ENCODE measurements at places on chromosomes 4 and X.

DNA sequence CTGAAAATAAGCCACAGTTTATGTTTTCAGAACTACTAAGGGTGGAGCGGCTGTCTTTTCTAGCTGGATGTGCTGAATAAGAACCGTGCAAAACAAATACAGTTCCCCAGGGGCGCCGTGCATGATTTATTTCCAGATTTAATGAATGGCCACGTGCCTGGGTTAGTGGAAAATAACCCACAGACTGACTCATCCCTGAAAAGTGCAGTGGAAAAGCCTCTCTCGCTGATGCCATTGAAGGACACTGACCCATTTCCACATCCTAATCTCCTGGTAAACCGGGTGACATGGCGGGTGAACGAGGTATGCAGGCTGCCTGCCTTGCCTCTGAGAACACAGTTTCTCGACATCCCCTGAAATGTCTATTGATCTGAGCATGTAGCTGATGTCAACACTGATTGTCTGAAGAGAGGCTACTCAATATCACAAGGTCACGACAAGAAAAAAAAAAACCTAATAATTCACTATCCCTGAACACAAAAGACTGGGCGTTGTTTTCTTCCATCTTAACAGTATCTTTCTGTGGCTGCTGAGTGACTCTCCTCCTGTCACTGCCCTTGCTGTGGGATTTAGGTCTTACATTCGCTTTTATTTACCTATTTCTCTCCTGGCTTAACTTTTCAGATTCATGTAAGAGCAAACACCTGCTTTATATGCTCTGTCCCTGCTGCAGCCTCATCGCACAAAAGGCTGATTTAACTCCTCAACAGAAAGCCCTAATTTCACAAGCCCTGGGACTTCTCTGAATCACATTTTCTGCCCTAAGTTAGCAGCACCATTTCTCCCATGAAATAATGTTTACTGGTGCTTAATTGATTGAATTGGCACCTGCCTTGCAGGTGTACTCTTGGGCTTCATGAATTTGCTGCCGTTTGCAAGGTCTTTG is 76.9 kb upstream of the SCOC start:
- peak; percentile 45 for DNase-seq

DNA sequence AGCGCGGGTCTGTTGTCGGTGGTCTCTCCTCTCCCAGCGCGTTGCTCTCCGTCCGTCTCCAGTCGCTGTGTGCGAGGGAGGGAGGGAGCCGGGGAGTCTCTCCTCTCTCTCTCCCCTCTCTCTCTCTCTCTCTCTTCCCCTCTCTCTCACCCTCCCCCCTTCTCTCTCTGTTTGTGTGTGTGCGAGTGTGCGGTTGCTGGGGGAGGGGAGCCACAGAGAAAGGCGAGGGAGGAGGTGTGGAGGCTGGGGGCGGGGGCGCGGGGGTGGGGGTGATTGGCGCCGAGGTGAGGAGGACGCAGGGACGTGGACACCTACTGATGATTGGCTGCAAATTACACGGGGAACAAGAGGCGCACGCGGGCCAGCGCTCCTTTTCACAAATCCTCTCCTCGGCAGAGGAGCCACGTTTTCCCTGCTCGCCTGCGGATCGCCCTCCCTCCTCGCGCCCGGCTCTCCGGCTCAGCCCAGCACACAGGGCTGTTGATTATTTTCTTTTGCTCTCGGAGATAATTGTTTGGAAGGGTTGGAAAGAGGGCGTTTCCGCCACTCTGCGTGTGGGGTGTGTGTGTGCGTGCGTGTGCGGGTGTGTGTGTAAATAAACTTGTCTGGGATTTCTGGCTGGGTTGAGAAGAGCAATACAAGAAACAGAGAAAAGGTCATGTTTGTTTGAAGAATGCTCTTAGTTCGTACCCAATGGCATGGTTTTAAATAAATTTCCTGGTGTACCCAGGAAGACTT is at the start of gene CXXC4:
CXXC4 (minus strand) TSS at position 73 of the 738 bp plus-strand sequence. CDS start 3,092 bp downstream, outside the sequence.
- peak; percentile 75 for DNase-seq

- no peak for DNase-seq
Measured at GRCh38 chr4:37749398-37749988, 63.3 kb upstream of the RELL1 start.

GRCh38 chr4:81516241-81516640 is 44.5 kb upstream of the RASGEF1B start:
- no peak for DNase-seq

GRCh38 chrX:150766351-150767044 is 73.3 kb downstream of the MTMR1 start:
- DNase-seq: no peak

DNA sequence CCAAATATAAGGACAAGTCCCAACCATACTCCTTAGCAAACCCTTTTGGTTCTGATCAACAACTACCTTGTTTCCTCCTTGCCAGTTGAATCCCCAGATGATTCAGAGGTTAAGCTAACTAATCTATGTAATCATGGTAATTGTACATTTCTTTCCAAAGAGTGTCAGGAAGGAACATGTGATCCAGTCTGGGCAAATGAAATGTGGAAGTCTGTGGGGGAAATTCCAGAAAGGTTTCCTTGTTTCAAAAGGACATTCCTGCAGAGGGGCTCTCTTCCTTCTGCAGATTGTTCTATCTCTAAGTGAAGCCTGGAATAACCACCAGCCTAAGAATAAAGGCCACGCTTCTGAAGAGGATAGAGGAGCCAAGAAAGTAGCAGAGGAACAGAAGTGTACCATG is 7.0 kb downstream of the PRSS12 start:
- no peak for DNase-seq

- no peak for DNase-seq
Measured at GRCh38 chrX:74270393-74270792, 33.6 kb upstream of the ZCCHC13 start.

DNA sequence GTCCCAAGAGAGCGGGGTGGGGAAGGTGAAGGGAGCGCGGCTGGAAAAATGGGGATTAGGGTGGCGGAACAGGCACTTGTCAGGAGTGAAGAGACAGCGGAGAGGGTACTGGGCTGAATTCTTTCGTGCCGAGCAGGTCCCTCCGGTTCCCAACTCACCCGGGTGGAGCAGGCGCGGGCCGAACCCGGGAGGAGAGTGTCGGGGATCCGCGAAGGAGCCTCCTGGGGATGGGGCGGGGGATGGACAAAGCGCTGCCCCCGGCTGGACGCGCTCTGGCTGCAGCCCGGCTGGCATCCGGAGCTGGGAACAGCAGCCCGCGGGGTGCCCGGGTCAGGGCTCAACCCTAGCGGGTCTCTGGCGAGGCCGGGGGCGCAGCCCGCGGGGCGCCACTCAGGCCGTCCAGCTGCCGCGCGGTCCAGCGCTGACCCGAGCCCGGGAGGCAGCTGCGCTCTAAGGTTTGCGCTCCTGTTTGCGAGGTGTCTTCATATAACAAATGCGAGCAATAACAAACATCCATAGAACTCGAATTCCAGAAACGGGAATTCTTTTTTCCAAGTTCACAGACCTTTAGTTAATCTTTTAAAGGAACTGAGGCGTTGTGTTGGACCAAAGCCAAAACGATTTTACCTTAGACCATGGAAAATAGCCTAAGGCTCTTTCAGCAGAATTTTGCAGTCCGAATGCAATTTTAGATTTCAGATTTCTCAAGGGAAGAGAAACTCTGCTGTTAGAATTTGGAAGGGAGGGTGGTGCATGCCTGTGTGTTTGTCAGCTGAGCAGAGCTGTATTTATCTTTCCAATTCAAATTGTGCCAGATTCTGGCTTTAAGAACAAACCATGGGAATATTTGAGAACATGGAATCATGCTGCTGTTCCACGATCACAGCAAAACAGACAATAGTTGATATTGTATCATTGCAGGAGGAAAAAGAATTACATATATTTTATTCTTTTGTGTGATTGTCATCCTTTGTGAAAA is 744 bp downstream of the NPY5R start:
- DNase-seq: no peak

DNA sequence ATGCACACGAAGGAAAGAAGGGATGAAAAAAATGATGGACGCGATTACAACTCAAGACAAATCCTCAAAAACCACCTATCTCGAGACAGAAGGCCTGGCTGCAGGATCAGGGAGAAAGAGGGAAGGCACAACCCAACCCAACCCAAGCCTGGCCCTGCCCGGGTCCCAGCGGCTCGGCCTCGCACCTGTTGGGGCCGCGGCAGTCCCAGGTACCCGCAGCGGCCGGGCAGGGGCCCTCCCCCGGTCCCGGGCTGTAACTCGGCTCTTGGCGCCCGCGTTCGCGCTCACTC is 464 bp downstream of the RASGEF1B start:
- no peak for DNase-seq

DNA sequence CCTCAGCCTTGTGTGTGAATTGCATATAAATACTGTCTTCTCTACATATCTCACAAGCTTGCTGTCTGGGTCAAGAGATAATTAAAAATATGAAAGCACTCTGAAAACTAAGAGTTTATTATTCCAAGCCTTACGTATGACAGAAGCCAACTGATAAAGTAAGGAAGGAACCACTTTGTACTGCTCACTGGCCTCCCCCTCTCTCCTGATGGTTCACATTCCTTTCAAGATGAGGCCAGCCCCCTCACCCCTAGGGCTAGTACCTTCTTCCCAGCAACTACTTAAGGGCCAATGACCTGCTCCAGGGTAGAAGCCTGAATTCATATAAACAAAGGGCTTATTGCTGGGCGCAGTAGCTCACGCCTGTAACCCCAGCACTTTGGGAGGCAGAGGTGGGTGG is 5.4 kb upstream of the SOWAHD start:
- DNase-seq: no peak

DNA sequence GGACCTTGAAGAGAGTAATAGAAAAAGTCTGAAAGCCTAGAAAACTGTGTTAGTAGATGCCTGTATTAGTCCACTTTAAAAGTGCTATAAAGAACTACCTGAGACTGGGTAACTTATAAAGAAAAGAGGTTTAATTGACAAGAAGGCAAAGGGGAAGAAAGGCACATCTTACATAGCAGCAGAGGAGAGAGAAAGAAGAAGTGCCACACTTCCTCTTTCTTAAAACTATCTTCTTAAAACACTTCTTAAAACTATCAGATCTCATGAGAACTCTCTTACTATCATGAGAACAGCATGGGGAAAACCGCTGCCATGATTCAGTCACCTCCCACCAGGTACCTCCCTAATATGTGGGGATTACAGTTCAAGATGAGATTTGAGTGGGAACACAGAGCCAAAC is 18.8 kb upstream of the COL25A1 start:
- no peak for DNase-seq

DNA sequence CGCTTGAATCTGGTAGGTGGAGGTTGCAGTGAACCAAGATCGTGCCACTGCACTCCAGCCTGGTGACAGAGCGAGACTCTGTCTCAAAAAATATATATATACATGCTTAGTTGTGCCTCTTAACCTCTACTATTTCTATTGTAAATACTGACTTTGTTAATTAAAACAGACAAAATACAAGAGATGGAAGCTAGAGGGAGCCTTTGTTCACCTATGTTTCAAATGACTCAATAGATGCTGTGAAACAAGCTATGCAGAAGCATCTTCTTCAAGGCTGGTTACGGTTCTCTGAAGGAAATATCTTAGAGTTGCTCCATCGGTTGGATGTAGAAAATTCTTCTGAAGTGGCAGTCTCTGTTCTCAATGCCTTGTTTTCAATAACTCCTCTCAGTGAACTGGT is 6.2 kb downstream of the NCAPG start:
- DNase-seq: no peak

GRCh38 chrX:72009731-72010130 is 99.1 kb downstream of the NHSL2 start:
- DNase-seq: no peak

DNA sequence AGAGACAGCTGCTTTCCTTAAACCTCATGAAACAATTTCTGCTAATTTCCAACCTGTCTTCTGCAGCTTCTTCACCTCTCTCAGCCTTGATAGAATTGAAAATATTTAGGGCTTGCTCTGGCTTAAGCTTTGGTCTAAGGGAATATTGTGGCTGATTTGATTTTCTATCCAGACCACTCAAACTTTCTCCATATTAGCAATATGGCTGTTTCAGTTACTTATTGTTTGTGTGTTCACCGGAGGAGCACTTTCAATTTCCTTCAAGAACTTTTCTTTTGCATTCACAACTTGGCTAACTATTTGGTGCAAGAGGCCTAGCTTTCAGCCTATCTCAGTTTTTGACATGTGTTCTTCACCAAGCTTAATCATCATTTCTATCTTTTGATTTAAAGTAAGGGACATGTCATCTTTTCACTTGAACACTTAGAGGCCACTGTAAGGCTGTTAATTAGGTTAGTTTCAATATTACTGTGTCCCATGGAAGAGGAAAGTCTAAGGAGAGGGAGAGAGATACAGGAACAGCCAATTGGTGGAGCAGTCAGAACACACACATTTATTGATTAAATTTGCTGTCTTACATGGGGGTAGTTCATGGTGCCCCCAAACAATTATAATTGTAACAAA is 213.2 kb downstream of the RASL11B start:
- no peak for DNase-seq

- DNase-seq: peak; percentile 57
Measured at GRCh38 chr4:183407128-183407585, 37.3 kb upstream of the CDKN2AIP start.

DNA sequence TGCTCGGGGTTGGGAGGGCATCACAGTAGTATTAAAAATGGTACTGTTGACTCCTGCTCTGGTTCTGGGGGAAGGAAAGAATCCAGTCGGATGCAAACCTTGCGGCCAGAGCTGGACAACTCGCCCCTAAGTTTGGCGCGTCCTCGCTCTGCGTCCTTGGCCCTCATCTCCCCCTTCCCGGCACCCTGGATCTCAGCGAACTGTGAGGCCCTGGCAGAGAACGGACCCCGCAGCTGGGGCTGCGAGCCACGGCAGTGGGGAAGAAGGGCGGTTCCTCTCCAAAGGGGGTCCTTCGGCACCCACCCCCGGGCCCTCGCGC is 14.0 kb downstream of the ARHGEF6 start:
- no peak for DNase-seq

DNA sequence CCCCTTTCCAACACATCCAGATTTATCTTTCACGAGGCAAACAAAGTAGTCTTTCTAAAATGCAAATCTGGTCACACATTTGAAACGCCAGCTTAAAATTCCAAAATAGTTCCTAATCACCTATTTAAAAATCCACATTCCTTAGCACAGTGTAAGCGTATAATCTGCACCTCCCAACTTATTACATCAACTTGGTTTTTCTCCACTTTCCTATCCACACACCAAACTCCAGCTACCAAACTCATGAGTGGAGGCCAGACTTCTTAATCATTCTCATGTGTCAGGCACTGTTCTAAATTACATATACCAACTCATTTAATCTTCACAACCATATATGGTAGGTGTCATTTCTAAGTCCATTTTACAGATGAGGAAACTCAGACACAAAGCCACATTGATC is 33.8 kb downstream of the ENOX2 start:
- DNase-seq: no peak

- DNase-seq: no peak
Measured at GRCh38 chrX:112798736-112799135, 41.9 kb downstream of the AMOT start.

DNA sequence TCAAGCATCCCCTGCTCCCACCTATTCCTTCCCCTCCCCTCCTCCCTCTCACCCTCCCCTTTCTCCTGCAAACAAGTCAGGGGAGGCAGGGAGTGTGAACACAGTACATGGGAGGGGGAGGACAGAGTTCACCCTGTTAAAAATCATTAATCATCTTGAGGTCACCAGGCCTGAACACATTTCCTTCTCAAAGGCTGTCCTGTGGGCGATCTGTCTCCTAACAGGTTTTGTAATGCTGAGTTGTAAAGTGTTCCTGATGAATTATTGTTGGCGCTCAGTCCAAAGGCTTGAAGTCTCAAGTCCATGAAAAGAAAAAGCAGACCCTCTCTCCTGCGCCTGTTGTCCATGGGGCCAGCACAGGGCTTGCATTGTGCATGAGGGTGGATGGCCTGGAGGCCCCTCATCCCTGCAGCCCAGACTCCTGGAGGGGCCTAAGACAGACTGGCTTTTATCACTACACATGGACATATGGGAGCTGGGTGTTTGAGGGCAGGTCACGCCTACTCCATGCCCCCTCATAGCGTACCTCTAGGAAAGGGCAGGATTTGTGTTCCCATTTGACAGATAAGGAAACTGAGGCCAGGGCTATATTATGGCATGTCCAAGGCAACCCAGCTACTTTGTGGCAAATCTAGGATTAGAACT is 189.1 kb downstream of the RAB28 start:
- no peak for DNase-seq
